ELF-1 (cell line): ENCODE measurements at places on chromosomes 7 and 10.

DNA sequence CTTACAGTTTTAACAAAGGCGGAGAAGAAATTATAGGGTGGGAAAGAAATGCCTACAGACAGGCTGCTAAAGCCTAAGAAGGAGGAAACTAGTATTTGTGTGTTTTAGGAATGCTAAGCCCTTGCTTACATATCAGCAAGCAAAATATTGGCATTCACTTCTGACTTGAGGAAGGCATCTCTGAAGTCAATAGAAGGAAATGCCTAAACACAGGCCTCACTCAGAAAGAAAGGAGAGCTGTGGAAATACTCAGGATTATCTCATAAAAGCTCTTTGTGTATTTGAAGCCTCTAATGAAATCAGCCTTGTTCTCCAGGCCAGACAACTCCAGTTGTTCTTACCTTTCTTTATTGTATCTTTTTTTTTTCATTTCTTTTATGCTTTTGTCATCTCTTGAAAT lies 158.0 kb downstream of the AUTS2 start:
- DNase-seq = no peak

- no peak for DNase-seq
Observed at GRCh38 chr7:113561446-113561845, 357.4 kb downstream of the PPP1R3A start.

GRCh38 chr10:5614155-5614721 lies 52.2 kb downstream of the ASB13 start:
- DNase-seq = peak; percentile 32

- no peak for DNase-seq
Observed at GRCh38 chr7:94115316-94115715, 111.2 kb upstream of the BET1 start.

DNA sequence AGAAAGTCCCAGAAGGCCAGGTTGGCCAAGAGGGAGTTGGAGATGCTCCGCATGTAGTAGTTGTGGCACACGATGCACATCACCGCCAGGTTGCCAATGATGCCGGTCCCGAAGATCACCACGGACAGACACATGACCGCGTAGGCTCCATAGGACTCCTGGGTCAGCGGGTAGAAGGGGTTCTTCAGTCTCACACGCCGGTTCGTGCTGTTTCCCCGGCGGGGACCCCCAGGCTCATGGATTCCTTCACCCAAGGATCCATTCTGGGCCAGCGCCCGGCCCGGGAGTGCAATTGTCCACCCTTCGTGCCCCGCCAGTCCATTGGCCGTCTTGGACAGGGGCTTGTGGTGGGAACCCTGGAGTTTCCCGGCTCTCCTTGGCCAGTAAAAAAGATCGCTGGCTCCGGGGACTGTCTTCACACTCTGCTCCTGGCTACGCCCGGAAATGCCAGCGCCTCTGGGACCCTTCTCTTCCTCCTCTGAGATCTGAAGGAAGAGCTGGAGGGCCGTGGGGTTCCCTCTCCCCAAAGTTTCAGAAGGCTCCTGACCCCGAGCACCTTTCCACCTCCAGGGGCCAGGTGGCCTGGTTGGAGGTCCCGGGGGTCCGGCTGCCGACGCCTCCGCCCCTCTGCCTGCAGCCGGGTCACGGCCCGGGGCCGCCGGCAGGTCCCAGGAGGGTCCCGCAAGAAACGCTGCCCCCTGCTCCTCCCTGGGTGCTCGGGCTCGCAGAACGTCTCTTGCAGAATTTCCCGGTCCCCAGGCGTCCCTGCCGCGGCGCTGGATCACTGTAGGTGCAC lies 1.3 kb downstream of the GPR37 start:
- peak; percentile 29 for DNase-seq

DNA sequence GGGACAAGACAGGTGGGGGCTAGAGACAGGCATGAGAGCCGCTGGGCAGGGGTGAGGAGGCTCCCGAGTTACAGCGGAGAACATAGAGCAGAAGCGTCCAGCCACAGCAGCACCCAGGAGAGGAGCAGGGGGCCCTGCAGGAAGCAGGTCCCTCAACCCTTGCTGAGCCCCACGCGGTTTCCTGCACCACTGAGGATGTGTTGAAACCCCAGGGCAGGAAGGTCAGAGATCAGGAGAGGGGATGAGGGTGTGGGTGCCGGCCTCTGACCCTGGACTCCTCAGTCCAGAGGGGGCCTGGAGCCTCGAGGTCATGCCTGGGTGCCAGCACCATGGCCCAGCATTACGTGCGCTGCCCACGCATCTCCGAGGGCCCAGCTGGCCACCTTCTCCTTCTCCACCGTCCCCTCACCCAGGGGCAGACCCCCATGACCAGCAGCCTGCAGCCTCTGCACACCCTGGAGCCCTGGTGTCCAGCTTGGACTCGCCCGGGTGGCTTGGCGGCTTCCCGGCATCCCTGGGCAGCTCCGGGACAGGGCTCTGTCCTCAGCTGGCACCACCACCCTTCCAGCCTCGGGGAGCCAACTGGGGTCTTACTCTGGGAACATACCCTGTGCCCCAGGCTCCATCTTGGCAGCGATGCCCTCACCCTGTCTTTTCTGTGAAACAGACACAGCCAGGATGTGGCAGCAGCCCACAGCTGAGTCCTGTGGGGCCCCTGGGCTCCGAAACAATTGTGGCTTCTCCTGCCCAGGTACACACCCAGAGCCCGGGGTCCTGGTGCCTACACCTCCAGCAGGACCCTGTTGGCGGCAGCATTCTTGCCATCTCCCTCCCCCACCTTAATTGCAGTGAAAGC lies 52.0 kb downstream of the STK32C start:
- no peak for DNase-seq

DNA sequence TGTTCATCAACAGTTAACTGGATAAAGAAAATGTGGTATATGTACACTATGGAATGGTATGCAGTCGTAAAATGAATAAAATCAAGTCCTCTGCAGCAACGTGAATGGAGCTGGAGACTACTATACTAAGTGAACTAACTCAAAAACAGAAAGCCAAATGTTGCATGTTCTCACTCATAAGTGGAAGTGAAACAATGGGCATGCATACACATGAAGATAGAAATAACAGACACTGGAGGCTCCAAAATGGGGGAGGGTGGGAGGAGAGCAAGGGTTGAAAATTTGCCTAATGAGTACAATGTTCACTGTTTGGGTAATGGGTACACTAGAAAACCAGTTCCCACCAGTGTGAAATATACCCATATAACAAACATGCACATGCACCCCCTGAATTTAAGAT lies 179.5 kb downstream of the ZWINT start:
- no peak for DNase-seq

DNA sequence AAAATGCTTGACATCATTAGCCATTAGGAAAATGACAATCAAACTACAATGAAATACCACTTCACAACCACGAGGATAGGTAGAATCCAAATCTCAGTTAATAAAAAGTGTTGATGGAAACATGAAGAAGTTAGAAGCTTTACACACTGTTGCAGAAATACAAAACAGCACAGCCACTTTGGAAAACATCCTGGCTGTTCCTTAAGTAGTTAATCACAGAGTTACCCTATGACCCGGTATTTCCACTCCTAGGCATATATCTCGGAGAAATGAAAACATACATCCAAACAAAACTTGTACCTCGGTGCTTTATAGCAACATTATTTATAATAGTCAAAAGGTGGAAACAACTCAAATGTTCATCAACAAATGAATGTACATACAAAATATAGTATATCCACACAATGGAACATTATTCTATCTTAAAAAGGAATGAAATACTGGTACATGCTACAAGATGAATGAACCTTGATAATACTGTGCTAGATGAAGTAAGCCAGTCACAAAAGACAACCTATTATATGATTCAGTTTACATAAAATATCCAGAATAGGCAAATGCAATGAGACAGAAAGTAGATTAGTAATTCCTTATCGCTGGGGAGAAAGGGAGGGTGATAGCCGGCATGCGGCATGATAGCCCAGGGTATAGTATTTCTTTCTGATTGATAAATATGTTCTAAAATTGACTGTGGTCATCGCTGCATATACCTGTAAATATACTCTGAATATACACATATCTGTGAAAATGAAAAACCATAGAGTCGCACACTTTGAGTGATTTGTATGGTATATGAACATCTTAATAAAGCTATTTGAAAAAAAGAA lies 1.9 kb downstream of the VWDE start:
- DNase-seq = no peak
